ENCODE measurements at places on chromosomes 11 and 22. TPM values are rescaled to one million over a fixed set of nuclear protein-coding genes. Genes with fewer than 3 reads are reported as not detected.

The MYBPC3 gene
- not detected for total RNA-seq

The CRYBB2 gene
- 1.0 TPM for total RNA-seq

The EHBP1L1 gene
- total RNA-seq, result 123 TPM

The KRTAP5-11 gene
- total RNA-seq, result not detected

The CBLIF gene
- total RNA-seq, result not detected

The ZNF214 gene
- total RNA-seq, result 0.55 TPM

The TRABD gene
- 78.8 TPM for total RNA-seq

The CEP126 gene
- 6.0 TPM for total RNA-seq

The ASPHD2 gene
- total RNA-seq, result 0.44 TPM

The KIAA1671 gene
- 47.7 TPM for total RNA-seq

The GGT5 gene
- not detected for total RNA-seq

The RIMBP3C gene
- total RNA-seq, result 0.15 TPM

The MPPED2 gene
- total RNA-seq, result not detected

The LDHAL6A gene
- not detected for total RNA-seq

Data from PC-9 (cell line).